ENCODE measurements at places on chromosomes 4 and X.

DNA sequence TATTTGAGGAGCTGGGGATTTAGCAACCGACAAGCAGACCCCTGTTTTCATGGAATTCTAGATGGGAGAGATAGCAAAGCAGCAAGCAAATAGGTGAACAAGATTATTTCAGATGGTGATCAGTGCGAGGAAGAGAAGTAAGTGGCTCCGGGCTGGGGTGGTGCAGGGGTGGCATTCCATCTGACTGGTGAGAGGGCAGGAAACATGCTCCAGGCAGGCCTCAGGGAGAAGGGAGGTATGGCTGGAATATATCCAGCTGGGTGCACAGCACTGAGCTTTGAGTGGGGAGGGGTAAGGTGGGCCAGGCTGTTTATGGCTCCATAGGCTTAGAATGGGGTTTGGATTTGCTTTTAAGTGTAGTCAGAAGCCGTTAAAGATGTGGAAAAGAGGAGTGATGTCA, 21.2 kb downstream of the PTTG2 start:
- no peak for DNase-seq

- peak; percentile 90 for DNase-seq
Measured at GRCh38 chr4:15913631-15913970, 24.9 kb downstream of the FGFBP1 start.

GRCh38 chrX:43716696-43717095, 60.6 kb downstream of the MAOA start:
- no peak for DNase-seq

DNA sequence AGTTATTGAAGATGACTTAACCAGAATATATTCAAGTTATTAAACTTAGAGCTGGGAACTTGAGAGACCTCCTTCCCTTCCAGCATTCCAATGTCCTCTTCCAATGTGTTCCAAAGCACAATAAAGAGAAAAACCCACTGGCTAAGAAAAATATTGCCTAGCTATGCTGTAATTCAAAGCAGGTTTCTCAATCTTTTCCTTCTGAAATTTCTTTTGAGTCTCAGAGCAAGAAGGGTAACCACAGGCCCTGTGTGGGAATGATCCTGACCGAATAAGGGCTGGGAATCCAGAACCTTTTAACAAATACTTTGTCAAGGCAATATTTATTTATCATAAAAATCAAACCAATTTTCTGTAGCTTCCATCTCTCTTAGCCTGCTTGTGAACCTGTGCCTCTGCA, 150.7 kb upstream of the SFRP2 start:
- DNase-seq: no peak

DNA sequence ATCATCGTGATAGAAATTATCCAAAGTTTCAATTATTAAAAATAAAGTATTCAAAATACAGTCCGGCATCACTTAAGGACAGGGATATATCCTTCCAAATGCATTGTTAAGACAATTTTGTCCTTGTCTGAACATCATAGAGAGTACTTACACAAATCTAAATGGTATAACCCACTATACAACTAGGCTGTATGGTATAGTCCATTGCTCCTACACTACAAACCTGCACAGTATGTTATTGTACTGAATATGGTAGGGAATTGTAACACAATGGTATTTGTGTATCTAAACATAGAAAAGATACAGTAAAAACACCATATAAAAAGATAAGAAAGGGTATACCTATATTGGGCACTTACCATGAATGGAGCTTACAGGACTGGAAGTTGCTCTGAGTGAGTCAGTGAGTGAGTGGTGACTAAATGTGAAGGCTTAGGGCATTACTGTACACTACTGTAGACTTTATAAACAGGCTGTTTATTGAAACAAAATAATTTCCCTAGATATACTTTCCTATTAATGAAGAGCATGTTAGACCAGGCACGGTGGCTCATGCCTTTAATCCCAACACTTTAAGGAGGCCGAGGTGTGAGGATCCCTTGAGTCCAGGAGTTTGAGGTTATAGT, 44.8 kb upstream of the PTPN13 start:
- DNase-seq: peak; percentile 42

DNA sequence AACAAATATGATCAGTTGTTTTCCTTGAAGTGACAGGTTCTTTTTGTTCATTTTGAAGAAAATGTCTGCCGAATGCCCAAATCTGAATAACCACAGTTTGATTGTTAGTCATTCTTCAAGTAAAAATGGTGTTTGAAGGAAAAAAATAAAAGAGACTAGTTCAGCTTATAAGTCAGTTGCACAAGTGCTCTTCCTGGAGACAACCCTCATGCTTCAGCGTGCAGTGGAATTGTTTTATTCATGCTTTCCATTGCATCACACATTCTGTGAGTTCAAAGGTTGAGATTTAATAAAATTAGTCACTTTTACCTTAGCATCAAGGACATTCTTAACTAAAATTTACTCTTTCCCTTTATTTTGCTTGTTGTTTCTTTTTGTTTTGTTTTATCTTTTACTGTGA, 404.9 kb downstream of the ZNF674 start:
- DNase-seq: no peak

DNA sequence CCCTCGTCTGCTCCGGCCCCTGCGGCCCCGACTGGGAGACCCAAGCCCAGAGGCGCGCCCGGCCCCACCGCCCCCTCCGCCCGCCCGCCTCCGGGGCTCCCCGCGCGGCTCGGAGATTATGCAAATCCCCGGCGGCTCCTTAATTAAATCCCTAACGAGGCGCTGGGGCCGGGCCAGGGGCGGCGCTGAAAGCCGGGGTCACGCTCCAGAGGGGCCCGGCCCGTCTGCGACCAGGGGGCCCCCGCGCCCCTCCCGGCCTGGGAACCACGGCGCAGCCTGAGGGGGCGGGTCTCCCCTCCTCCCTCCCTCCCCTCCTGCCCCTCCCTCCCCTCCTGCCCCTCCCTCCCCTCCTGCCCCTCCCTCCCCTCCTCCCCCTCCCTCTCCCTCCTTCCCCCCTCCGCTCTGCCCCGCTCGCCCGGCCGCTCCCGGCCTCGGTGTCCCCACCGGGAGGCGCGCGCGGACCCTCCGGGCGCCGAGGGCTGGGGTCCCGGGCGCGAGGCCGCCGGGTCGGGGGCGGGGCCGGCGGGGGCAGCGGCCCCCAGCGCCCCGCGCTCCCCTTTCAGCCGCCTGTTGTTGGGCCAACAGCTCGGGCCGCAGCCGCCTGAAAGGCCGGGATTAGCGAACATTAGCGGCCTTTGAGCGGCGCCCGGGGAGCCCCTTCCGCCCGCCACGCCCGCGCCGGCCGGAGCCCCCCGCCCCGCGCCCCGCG, 25.9 kb upstream of the FGFR3 start:
- no peak for DNase-seq

DNA sequence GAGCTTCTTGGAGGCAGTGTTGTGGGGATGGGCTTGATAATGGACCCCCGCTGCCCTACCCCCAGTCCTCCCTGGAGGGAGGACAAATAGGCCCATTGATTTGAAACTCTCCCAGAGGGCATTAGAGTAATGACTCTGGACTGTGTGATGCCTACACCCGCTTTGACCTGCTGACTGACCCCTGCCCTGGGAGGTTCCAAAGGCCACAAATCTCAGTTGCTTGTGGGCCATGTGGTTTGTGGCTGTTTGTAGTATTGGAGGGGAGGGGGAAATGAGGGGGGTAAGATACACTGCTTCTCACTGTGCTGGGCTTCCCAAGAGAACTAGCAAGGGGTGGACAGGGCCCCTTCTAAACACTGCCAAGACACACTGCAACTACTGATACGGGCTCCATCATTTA, 27.6 kb upstream of the BCORL1 start:
- DNase-seq: no peak

GRCh38 chr4:108219998-108220397, 51.3 kb upstream of the LEF1 start:
- no peak for DNase-seq

DNA sequence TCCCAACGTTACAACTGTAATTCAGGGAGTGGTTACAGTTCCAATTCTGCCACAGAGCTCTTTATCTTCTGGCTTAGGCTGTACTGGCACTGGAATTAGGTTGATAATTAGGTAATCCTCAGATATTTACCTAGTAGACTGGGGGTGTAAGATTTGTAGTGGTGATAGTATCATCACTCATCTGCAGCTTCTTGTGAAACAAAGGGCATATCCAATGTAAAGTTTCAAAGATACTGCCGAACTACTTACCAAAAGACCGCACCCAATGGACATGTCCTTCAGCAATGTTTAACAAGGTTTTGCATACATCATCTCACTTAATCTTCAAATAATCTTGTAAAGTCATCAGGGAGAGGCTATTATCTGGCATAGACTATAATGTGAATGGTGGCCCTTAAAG, 20.8 kb downstream of the ADGRG4 start:
- DNase-seq: no peak

- DNase-seq: no peak
Measured at GRCh38 chr4:142156256-142156655, 519.9 kb downstream of the IL15 start.

Data from fibroblast of skin of back (primary cell).